ENCODE measurements at places on chromosomes 6 and 20. TPM values are rescaled to one million over a fixed set of nuclear protein-coding genes. Genes with fewer than 3 reads are reported as not detected.

The RIPPLY2 gene
- total RNA-seq = 1.1 TPM

The GATA5 gene
- total RNA-seq = not detected

The CAGE1 gene
- total RNA-seq = not detected

The KCNG1 gene
- total RNA-seq = 10.4 TPM

The SLC32A1 gene
- not detected for total RNA-seq

GRCh38 chr6:15017261-15017660, 228.6 kb upstream of the JARID2 start:
- no peak for DNase-seq

- DNase-seq = no peak
Observed at GRCh38 chr6:154962753-154963152, 32.4 kb upstream of the TIAM2 start.

- DNase-seq = no peak
Observed at GRCh38 chr6:20906945-20907344, 372.7 kb downstream of the CDKAL1 start.

- DNase-seq = no peak
Observed at GRCh38 chr6:73032586-73032985, 192.7 kb downstream of the KHDC1L start.

DNA sequence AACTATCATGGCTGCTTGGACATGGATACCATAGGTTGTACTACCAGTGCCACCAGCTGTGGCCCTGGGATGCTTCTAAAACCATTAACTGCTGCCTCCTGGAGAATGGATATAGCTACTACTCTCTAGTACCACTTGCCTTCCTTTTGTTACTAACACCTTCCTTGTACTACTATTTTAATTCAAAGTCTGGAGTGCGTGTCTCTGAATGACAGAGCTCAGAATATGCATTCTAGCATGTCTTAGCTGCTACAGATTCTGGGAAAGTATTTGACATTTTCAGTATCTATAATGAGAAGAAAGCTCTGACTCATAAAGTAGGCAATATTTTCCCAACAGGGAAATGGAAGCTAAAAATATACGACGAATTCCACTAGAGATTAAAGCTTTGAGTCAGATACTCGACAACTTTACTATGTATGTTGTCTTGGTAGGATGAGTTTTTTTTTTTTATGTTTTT, 112.3 kb downstream of the PFDN4 start:
- DNase-seq = no peak

DNA sequence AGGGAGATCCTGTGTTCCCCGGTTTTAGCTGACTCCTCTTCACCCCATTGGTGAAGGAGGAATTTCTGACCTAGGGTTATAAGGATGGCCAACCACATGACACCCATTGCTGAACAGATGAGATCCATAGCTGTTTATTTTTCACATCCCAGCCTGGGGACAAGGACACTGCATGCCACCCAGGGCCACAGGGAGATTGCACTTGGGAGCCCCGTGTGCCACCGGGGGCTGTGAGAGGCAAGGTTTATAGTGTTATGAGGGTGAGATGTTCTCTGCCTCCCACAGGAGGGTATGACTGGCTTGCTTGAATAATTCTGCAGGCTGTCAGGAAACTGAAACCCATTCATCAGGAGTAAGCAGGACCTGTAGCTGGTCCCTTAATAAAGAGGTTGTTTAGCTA, 14.7 kb upstream of the SLPI start:
- no peak for DNase-seq

DNA sequence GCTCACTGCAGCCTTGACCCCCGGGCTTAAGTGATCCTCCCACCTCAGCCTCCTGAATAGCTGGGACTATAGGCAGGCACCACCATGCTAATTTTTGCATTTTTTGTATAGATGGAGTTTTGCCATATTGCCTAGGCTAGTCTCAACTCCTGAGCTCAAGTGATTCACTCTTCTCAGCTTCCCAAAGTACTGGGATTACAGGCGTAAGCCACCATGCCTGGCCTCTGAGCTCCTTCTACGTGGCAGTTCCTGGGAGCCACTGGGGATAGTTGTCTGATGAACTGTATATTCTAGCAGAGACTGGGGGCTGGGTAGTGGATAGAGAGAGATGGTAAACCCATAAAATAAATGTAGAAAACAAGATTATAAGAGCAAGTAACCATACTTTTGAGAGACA, 26.1 kb downstream of the IYD start:
- DNase-seq = no peak
